ENCODE measurements at places on chromosomes 3 and 15.

DNA sequence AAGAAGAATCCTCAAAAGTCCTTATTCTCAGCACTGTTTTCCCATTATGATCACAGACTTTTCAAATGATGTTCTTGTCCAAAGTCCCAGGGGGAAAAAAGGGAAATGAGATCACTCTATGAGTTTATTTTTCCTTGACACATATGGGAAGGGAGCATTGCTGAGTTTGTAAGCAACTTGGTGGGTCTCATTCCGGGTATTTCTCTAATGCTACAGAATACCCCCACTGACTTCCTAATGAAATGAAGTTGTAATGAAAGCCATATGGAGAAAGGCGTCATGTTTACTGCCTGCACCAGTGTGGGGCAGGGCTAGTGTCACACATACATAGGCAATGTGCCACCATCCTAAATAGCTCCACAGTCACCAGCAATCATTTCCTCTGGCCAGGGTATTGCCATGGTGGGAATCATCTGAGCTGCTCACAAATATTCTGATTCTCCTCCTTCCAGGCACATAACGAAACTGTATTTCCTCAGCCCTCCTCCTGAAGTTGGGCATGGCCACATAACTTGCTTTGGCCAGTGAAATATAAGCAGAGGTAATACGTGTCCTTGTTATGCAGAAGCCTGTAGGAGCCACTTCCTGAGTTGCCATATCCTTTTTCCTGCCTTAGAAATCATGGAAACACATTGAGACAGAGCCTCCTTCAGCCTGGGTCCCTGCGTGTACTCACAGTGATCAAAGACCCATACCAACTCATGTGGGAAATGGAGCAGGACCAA lies 41.0 kb upstream of the C15orf61 start:
- peak; percentile 77 for DNase-seq

- no peak for DNase-seq
These were observed 120.9 kb upstream of the P2RY1 start for GRCh38 chr3:152713989-152714388.

DNA sequence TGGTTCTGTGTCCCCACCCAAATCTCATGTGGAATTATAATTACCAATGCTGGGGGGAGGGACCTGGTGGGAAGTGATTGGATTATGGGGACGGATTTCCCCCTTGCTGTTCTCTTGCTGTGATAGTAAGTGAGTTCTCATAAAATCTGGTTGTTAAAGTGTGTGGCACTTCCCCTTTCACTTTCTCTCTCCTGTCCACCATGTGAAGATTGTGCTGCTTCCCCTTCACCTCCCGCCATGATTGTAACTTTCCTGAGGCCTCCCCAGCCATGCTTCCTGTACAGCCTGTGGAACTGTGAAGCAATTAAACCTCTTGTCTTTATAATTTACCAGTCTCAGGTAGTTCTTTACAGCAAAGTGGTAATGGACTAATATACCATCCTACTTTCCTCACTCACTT lies 289.6 kb downstream of the EFHB start:
- no peak for DNase-seq

DNA sequence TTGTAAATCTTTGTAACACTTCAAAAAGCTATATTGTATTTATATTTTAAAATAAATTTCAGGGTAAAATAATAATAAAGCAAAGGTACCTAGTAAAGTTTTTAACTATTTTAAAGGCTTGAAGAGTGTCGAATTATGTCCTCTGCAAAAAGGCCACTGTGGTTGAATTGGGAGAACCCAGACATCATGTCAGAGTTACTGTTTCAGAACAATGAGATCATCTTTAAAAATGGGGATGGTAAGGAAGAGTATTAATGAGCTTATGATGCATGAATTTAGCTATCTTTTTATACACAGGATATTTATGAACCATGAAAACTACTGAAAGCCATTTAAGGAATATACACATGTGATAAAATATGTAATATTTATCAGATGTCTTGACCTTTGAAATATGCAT lies 26.3 kb downstream of the KCNMB3 start:
- no peak for DNase-seq

DNA sequence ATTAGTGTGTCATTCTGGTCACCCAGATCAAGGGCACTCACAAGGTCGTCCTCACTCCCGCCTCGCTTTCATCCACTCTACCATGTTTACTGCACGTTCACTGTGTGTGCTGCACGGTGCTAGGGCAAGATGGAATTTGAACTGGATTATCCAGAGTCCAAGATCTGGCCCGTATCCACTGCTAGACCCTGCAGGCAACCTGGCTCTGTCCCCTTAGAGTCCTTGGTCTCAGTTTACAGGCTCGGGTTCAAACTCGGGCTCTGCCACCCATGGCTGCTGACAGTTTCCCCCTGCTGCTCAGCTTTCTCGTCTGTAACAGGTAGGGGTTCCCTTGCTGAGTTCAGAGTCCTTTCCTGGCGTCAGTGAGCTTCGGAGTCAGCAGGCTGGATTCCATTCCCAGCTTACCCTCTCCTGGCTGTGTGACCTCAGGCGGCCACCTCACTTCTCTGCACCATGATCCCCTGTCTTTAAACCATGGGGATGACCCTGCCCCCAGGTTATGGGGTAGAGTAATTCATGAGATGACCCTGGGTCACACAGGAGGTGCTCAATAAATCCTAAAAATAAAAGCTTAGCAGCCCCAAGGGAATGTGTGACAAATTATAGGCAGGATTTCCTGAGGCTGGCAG lies 79.6 kb upstream of the SLC6A6 start:
- DNase-seq = peak; percentile 34

DNA sequence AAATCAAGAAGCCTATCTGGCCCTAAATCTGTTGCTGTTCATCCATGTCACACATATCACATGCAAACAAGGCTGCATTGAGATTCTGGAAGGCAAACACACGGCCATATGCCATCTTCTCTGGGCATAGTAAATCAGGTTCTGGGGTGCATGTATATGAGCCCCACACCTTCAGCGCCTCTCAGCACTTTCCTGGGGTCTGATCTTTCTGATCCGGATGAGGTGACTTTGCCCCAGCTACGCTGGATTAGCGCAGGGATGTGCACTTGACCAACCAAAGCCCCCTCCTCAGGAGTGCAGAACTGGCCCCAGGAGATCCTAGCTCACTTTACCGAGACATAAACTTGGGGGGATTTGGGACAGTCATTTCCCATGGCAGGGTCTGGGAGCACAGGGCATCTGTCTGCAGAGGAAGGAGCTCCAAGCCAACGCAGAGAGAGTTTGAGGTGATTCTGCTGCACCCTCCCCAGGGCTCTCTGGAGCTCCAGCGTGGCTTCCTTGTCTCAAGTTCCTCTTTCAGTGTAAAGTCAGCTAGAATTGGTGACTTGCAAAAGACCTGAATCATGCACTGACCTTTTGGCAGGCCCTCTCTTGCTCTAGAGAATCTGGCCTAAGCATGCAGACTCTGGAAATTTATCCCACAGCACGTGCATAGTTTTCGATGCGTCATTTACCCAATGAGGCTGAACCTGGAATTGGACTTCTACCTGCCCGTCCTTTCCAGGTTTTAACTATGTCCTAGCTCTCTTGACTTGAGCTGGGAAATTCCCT lies 63.5 kb upstream of the KLF13 start:
- peak; percentile 19 for DNase-seq

- DNase-seq = peak; percentile 93
These were observed 73.0 kb downstream of the FILIP1L start for GRCh38 chr3:100041328-100041749.

GRCh38 chr3:133448478-133449122 lies 48.7 kb downstream of the BFSP2 start:
- no peak for DNase-seq

DNA sequence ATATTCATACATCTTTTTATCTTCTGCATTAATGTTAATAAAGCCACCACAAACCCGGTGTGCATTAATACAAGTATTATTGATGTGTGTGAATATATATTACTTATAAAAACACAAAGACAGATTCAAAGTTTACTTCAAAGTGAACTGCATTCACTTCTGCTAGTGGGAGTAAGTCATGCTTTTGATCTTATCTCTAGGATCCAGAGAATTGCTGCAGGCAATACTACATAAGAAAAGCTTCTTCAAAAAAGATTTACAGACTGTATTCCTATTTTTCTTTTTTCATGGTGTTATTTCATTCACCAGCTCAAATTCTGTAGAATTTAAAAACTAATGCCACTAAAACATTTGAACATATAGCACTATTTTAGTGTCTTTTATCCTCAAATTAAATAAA lies 87.5 kb upstream of the CBLB start:
- peak; percentile 44 for DNase-seq

- no peak for DNase-seq
These were observed 6.8 kb upstream of the ANKRD28 start for GRCh38 chr3:15804553-15805095.

GRCh38 chr15:52243697-52244555 lies 51.7 kb downstream of the MYO5C start:
- no peak for DNase-seq

DNA sequence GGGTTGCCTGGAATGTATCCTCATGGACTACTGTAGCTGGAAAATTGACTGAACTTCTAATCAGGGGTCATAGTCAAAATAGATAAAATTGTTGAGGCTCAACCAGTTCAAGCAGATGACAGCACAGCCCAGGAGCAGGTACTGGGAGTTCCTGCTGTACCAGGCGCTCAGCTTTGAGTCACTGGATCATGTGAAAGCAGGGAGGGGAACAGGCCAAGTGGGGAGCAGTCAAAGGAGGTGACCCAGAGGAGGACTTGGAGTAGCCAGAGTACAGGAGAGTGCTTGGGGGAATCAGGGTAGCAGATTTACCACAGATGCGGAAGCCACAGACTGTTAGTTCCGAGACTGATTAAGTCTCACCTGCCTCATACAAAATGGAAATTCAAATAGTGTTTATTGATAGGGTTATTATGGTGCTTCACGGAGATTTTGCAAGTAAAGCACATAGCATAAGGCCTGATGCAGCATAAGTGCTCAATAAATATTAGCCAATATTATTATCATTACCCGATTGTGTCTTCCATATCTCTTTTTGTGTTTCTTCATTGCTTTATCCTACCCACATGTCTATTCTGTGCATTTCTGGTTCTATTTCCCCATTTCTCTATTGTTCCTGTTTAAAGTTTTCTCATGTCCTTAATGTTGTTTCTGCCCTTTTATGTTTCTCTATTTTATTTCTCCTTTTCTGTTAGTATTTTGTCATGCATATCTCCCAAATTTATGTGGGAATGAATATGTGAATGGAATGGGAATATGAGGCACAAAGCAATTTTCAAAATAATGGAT lies 369.2 kb upstream of the MCTP2 start:
- no peak for DNase-seq

DNA sequence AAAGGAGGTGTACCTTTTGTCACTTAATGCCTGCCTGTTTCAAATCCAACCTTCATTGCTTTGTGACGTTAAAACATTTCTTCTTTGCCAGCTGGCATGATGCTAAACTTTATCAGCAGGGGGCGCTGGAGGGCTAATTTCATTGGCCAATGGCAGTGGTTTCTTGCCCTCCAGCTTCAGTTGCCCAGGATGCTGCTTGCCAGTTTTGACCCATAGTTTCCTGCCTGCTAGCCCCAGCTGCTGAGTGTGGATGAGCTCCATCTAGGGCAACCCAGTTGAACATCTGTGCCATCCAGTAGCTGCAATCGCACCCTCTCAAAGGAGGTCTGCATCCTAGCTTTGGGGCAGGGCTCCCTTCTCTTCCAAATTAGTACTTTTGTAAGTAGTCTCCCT lies 22.1 kb downstream of the ACKR2 start:
- DNase-seq = peak; percentile 66

DNA sequence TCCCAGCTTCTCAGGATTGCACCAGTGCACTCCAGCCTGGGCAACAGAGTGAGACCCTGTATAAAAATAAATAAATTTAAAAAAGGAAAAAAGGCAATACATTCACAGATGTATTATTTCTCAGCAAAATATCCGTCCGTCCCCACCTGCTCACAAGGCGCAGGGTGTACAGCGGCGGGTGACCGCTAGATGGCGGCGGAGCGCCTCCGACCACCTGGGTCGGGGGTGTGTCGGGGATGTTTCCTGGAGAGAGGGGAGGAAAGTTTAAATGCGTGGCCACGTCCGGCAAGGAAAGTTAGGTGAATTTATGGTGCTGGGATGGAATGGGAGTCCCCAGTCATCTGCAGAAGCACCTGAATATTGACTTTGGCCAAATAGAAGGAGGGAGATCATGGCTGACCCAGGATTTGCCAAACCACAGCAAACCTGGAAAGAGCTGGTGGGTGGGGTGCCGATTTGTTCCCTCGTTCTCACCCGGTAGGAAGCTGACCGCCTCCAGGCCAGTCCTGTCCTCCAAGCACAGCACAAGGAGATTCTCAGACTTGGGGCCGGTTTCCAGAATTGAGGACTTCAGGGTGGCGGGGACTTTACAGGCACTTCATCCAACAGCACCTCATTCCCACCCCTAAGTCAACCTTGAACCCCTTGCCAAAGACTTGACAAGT lies 88.3 kb downstream of the TMEM266 start:
- peak; percentile 47 for DNase-seq

- no peak for DNase-seq
These were observed 3.8 kb downstream of the ATG3 start for GRCh38 chr3:112557976-112558375.

DNA sequence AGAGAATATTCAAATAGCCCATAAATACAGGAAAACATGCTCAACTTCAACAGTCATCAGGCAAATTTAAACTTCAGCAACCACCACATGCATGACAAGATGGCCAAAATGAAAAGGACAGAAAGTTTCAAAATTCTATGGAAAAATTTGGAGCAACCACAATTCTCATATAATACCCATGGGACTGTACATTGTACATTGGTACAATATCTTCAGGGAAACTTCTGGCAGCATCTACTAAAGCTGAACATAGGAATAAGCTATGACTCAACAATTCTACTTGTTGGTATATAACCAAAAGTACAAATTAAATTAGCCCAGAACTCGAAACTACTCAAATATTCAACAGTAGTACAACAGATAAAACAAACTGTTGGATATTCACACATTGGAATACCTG lies 847.6 kb downstream of the TBL1XR1 start:
- peak; percentile 8 for DNase-seq

DNA sequence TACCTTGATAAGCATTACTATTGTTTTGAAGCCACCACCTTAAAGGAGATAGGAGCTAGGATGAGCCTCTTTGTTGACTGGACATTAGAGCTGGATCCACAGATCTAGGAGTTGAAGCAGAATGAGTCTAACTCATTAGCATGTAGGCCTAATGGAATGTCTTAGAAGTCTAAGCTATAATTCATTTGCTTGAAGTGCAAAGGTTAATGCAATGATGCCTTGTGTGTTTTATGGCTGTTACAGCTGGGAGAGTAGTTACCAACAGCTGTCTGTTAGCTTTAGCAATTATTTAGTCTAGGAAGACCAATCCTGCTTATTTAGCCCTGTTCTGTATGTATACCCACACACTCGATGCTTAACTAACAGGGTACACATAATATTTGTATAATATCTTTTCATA lies 419.3 kb downstream of the TUSC7 start:
- no peak for DNase-seq

DNA sequence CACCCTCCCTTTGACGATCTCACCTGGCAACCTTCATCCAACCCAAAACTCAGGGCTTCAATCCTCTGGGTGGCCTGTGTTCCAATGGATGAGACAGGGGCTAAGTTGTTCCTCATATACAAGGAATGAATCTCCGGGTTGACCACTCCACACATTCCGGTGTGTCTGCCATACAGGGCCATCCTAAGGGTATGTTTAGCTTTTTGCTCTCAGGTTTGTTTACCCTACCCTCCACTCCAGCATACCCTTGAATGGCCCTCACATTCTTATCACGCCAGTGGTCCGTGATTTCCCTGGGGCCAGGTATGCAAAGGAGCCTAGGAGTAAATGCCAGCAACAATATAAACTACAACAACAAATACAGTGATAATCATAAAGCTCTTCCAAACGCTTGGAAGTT lies 45.7 kb upstream of the VGLL3 start:
- no peak for DNase-seq
